Spinal cord (tissue), 10 donors: ENCODE measurements at places on chromosomes 2 and 18. TPM values are rescaled to one million over a fixed set of nuclear protein-coding genes. Genes with fewer than 3 reads are reported as not detected.

- DNase-seq, result no peak
These were observed 96.5 kb downstream of the LYPD1 start for GRCh38 chr2:132573444-132574007.

DNA sequence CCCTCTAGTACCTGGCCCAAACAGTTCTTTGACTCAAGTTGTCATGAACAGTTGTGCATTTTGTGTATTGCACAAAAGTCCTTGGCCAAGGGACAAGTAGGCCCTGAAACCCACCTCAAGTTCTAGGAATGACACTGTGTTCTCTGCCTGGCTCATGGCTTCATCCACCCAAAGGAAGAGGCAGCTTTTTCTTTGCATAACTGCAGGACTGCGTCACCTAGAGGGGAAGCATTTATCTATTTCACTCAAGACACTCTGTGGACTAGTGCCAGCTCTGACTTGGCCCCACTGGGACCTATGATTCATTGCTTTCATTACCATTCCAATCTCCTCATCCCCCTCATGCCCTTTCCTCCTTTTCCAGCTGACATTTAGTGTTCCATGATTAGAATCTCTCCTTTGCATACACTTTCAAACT lies 119.3 kb upstream of the SIX2 start:
- DNase-seq, result no peak

GRCh38 chr2:44957656-44958327 lies 16.3 kb downstream of the SIX3 start:
- no peak for DNase-seq

DNA sequence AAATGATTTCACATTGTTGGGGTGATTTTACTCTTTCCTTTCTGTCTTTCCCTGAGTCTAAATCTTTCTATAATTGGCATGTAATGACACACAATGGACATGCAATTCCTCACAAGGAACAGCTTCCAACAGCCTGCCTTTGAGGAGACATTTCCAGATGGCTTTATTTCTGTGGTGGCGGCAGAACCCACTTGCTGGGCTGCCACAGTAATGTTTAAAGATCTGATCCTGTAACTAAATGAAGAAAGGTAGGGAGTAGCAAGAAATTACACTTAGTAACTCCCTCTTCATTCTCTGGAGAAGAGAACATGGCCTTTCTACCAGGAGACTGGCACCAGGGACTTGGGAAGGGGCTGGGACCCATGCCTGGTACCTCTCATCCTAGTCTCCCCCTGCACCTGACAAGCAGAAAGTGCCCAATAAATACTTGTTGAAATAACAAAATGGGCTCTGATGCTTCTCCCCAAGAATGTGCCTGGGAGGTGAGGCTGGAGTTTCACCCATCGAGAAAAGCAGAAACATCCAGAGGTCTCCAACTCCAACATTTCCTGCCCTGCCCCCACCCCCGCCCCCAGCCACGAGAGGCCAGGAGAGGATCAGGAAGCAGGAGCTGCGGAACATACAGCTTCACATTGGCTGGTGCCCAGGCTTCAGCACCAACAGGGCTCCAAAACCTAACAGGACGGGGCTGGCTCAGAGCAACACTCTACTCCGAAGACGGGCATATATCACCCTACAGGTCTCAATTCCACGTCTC lies 92.1 kb downstream of the PXDN start:
- no peak for DNase-seq

DNA sequence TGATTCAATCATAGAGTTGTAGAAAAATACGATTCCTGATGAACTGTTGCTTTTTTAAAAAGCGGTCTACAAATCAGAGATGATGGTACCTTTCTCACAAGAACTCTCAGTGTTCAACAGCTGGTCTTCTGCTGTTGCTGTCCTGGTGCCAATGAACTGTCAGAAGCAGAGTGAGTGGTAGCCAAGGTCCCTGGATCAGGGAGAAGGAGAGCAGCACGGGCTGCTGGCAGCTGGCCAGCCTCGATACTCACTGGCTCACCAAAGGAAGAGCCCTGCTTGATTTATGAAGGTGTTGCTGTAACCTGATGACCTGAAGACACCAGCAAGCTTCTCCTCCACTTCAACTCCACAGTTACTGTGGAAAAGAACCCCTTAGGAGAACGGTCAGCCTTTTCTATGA lies 300.8 kb upstream of the SOX11 start:
- peak; percentile 78 for DNase-seq

The SPATA3 gene
- not detected for total RNA-seq

GRCh38 chr2:170265321-170265720 lies 87.4 kb downstream of the MYO3B start:
- no peak for DNase-seq

DNA sequence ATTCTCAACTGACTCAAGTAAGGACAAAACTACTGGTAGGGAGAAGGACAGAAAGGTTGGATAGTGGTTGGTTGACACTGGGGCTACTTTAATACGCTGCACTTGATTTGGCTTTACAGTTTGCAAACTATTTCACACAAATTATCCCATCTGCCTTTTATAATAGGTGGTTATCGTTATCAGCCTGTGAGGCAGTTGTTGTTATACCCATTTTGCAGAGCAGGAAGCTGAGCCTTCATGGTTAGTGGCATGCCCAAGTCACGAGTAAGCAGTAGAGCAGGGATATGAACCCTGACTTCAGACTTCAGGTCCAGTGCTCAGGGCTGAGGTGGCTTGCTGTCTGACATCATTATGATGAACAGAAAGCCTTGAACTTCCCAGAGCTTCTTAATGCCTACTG lies 5.3 kb downstream of the CTIF start:
- DNase-seq, result no peak

GRCh38 chr2:61980758-61981157 lies 75.3 kb downstream of the COMMD1 start:
- no peak for DNase-seq

The KLHL29 gene
- total RNA-seq, result 8.7 TPM

- DNase-seq, result no peak
These were observed 474.2 kb upstream of the LRRTM1 start for GRCh38 chr2:80778704-80779103.
